Testis (tissue), 5 donors: ENCODE measurements at places on chromosomes 12 and 14. TPM values are rescaled to one million over a fixed set of nuclear protein-coding genes. Genes with fewer than 3 reads are reported as not detected.
A peak's percentile ranks its signal among the peaks of the same experiment; 100 is the strongest.

GRCh38 chr12:63351370-63351769 is 200.4 kb upstream of the AVPR1A start:
- no peak for DNase-seq

DNA sequence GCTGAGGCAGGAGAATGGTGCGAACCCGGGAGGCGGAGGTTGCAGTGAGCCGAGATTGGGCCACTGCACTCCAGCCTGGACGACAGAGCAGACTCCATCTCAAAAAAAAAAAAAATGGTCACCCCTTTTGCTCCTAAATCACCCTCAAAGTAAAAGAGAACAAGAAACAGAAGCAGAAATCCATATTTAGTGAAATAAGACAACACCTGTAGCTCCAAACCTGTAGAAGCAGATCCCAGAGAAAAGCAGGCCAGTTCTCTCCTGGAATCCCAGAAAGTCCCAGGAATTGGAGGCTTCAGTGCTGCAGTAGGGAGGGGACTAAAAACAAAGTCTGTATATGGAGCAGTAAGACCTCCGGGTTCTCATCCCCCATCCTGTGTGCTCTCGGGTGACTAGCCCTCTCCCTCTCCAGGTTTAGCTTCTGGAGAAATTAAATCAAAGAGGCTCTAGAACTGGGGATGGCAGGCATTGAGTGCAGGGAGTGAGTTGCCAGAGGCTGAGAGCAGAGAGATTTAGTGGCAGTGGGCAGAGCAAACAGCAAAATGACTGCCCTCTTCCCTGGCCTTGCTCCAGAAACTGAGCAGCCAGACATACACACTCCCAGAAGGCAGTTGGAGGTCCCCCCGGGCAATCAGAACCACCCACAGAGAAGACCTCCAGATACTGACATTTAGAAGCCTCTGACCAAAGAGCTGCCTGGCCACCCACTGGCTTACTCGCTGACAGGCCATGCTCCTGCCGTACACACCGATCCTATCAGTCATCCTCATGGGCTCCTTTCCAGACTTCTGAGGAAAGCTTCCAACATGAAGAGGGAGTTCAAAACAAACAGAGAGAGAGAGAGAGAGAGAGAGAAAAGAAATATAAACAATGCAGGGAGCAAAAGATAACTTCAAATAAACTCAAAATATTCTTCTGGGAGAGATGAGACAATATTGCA is 6.3 kb upstream of the MLXIP start:
- peak; percentile 71 for DNase-seq

- DNase-seq = no peak
Measured at GRCh38 chr12:89493670-89494302, 30.8 kb downstream of the GALNT4 start.

GRCh38 chr14:88553886-88554456 is 836 bp downstream of the PTPN21 start:
- peak; percentile 58 for DNase-seq

- no peak for DNase-seq
Measured at GRCh38 chr12:43206396-43206795, 345.6 kb downstream of the ADAMTS20 start.

DNA sequence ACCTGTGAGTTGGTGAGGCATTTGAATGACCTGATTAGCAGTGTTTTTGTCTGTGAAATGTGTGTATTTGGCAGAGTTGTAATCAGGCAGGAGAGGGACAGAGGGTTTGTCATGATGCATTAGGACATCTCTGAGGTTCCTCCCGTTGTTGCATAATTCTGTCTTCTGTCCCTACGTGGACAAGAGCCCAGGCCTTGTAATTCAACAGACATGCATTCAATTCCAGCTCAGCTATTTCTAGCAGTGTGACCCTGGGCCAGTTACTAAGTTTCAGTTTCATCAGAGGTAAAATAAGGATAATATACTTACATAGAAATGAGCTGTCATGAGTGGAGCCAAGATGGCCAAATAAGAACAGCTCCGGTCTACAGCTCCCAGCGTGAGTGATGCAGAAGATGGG is 208.6 kb downstream of the SLC38A4 start:
- peak; percentile 44 for DNase-seq

DNA sequence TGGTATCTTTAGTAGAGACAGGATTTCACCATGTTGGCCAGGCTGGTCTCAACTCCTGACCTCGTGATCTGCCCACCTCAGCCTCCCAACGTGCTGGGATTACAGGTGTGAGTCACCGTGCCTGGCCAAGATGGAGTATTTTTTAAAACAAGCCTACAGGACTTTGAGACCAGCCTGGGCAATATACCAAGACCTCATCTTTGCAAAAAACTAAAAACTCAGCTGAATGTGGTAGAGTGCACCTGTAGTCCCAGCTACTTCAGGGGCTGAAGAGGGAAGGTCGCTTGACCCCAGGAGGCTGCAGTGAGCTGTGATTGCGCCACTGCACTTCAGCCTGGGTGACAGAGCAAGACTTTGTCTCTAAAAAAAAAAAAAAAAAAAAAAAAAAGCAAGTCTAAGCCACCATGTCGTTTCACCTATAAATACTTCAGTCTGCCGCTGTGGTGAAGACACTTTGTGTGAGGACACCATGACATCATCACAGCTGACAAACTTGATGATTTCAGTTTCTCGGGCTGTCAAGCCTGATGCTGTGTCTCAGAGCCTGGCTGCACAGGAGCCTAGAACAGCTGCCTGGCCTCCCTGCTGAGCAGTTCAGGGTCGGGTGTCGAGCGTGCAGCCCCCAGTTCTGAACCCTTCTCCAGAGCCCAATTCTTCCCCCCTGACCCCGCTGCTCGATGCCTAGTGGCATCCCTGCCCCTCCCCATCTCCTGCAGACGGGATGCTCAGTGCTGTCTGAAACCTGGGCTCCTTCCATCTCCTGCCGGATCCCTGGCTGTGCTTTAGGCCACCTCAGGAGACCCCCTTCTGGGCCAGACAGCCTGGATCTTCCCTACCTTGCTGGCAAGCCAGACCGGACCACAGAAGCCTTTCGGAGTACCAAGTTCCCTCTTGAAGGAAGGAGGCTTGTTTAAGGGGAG is 119.2 kb upstream of the EVL start:
- no peak for DNase-seq

DNA sequence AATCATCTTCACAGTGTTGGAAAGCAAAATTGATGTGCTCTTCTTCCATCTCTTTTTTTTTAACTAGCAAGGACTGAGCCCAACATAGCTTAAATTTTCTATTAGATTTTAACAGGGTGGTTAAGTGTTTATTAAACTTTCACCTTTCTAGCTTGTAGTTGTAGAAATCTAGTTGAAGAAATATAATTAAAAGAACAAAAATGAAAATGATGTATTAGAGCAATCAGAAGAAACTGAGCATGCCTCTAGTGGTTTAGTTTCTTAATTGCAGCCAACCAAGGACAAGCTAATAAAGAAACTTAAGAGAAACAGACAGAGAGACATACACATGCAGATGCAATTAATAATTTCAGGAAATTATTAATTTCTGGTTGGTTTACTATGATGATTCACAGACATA is 673.0 kb upstream of the LMO3 start:
- DNase-seq = no peak

DNA sequence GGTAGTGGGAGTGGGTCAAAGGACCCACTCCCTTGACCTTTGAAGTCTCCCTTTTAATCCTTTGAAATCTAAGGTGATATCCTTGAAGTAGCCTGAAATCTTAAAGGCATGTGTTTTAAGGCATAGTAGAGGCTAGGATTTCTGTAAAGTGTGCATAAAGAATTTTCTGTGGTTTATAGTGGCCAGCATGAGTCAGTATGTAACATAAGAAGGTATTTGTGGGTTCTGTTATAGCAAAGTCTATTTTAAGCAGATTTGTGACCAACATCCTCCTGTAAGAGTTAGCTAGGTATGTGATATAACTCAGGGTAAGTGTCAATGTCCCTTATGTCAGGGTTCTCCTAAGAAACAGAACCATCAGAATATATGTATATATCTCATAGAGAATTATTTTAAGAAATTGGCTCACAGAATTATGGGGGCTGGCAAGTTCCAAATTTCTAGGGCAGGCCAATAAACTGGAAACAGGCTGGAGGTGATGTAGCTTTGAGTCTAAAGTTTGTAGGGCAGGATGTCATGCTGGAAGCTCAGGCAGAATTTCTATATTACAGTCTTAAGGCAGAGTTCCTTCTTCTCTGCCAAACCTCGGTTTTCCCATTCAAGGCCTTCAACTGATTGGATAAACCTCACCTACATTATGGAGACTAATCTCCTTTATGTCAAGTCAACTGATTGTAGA is 18.7 kb upstream of the EPYC start:
- no peak for DNase-seq

GRCh38 chr12:91609283-91609682 is 426.7 kb upstream of the DCN start:
- no peak for DNase-seq

DNA sequence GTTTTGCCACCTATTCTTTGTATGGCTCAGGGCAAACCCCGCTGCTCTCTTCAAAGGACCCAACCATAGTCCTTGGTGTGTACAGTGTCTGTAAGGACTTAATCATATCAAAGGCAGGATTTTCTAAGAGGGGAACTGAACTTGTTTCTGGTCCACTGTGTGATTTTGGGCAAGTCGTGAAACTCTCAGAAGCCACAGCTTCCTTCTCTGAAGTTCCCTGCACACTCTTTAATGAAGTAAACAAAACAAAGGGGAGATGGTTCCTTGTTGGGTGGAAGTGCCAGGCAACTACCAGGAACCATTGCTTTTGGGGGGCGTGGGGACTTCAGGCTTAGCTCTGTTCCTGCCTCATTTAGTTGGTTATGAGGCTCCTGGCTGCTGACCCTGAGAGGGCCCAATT is 152.4 kb downstream of the VRK1 start:
- DNase-seq = no peak

DNA sequence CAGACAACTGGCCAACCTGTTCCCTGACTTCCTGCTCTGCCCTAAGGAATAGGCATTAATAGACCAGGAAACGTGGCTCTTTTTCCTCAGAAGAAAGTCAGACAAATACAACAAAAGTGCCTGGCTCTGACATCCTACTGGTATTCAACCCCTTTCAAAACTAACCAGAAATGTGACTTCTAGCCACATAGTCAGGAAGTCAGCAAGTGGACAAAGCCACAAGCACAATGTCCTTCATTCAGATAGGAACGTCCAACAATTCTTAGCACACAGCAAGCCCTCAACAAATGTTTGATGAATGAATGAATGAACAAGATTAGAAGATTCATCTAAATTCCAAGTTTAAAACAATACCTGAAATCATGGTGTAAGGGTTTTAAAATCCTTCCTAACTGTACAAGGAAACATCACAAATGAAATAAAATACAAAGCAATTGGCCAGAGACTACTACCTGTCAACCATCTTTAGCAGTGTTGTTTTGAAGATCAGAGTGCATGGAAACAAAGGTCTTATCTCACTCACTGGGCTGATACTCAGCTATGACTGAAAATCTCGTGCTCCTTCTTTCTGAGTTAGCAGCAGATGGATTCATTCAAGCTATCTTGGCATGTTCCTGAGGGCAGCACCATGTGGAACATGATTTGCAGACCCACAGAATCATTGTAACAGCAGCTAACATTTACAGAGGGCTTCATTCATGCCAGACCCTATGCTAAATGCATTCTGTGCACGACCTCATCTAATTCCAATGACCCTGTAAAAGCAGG is 16.5 kb downstream of the APPL2 start:
- no peak for DNase-seq

DNA sequence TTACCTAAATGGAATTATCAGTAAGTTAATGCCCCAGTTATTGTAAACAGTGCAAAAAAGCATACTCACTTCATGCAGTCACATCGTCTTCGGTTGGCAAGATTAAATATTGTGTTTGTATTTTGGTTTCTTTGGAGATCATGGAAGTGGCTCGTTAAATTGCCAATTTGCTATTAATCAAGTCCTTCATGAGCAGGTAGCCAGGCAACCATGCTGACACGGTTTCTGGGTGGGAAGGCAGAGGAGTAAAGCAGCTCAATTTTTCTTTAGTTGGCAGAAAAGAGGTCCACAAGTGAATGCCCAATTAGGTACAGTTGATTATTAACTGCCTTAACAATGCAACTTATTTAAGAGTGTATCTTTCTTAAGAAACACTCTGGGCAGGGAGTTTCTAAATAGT is 43.9 kb downstream of the PPP4R3A start:
- no peak for DNase-seq

GRCh38 chr14:89351221-89351515 is 65.9 kb downstream of the FOXN3 start:
- no peak for DNase-seq

Gene FAM90A1
- 1.5 TPM for total RNA-seq

Gene GALNT8
- total RNA-seq = 16.0 TPM

Gene ASIC1
- 3.5 TPM for total RNA-seq

Gene GLT8D2
- 5.7 TPM for total RNA-seq

Gene GEMIN2
- total RNA-seq = 36.7 TPM

Gene TAS2R7
- total RNA-seq = not detected

Gene SLC6A15
- total RNA-seq = 1.7 TPM
